Midbrain (tissue), 1 donor: ENCODE measurements at places on chromosomes 12 and 14.

DNA sequence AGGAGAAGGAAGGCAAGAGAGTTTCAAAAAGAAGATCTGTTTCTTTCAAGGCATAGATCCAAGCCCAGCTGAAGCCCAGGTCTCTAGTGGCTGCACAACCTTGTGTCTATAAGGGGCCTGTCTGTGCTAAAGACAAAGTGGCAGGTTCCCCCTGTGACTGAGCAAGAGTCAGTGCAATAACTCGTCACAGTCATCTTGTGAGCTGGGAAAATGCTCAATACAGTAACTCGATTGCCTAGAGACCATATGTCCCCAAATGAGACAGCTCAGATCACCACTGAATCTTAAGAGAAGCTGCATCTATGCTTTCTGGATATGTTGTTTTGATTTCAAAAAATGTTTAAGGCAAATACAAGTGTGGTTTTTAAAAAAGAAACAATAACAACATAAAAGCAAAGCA is 24.2 kb downstream of the ST8SIA1 start:
- no peak for DNase-seq

DNA sequence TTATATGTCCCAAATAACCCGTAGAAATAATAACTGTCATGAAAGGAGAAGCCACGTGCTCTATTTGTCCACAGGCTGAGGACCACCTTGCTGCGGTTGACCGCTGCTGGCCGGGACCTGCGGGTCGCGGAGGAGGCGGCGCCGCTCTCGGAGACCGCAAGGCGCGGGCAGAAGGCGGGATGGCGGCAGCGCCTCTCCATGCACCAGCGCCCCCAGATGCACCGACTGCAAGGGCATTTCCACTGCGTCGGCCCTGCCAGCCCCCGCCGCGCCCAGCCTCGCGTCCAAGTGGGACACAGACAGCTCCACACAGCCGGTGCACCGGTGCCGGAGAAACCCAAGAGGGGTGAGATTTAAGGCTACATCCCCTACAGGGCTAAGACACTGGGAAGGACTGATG is 21.0 kb downstream of the RPGRIP1 start:
- DNase-seq, result no peak

- DNase-seq, result no peak
Observed at GRCh38 chr14:45377166-45377565, 124.2 kb upstream of the MIS18BP1 start.

DNA sequence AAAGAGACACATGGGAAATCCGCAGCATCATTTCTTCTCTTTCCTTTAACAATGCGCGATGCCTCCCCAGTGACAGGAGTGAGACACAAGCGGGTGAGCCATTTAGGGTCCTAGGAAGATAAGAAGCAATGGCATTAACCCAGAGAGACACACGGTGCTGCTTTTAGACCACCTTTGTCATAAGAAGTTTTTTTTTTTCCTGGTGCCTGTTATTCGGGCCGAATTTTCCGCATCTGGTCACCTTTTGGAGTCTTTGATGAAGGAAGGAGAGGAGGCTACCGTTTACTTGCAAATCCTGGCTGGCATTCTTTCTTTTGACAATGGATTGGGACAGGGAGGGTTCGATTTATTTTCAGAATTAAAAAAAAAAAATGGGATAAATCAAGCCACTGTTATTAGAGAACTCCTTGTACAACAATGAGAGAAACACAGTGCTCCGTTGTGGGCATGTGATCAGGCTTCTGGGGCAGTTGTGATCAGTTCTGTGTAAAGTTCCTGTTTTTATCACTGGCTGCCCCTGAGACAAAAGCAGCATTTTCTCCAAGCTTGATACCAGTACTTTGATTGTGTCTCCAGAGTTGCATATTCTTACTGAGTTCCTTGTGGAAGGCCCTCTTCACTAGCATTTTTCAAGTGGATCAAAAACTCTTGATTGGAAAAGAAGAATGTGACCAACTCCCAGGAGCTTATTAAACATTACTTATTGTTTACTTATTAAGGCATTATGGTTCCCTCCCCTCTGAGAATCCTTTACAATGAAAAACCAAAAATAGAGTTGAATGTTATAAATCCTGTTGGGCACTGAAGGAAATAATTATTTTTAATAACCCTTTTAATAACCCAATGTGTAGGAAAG is 1.1 kb downstream of the DIP2B start:
- peak; percentile 94 for DNase-seq

DNA sequence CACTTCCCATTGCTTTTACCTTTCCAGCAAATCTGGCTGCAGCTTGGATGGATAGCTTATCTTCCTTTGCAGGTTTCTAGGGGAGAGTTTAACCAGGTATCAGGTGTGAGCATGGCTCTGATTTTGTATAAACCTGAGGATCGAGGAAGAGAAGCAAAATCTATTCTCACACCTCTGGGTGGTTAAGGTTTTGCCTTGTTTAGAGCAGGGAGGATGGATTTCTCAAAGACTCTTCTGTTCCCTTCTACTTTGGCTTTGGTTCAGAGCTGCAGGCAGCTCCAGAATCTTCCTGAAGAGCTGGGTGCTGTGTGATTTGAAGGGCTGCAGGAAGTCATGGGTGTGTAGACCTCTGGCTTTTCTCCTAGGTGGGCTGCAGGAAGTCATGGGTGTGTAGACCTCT is 1.7 kb downstream of the JDP2 start:
- DNase-seq, result no peak

- DNase-seq, result no peak
Observed at GRCh38 chr12:31363831-31364230, 37.9 kb upstream of the SINHCAF start.

DNA sequence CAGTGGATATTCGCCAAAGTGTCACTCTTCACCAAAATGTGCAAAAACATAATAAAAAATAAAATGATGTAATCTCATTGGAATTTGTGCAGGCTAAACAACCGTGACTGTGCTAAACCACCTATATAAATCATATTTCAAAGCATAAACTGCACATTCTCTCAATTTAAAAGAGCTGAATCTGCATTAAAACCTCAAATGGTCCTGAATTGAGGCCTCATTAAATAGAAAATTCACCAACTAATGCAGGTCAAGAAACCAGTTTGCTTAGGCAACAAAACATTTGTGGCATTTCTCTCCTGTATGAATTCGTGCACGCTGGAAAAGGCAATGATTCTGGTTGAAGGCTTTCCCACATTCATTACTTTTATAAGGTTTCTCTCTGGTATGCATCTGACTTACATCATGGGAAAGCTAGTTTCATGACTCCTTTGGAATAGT is 80.1 kb upstream of the IFNG-AS1 start:
- DNase-seq, result no peak

GRCh38 chr12:64780132-64780530 is 20.9 kb upstream of the GNS start:
- DNase-seq, result no peak

- no peak for DNase-seq
Observed at GRCh38 chr12:21906919-21907493, 34.2 kb downstream of the ABCC9 start.

DNA sequence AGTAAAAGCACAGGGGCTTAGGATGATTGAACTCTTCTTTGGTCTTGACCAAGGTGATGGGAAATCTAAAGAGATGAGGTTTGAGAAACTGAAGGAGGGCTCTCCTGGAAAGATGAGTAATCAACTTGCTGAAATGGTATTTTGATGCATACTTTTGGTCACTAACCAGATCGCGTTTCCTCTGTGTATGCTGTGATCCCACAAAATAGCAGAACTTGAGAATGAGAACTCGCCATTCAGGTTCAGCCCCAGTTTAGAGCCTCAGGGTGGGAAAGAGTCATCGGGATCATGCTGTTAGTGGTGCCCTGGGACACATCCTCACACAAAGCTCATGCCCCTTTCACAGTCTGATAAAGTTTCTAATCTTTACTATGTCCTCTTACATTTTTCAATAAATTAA is 488.8 kb downstream of the ETNK1 start:
- no peak for DNase-seq

- no peak for DNase-seq
Observed at GRCh38 chr12:106910202-106910601, 45.5 kb upstream of the TMEM263 start.
